ENCODE measurements at places on chromosomes 3 and 15.

DNA sequence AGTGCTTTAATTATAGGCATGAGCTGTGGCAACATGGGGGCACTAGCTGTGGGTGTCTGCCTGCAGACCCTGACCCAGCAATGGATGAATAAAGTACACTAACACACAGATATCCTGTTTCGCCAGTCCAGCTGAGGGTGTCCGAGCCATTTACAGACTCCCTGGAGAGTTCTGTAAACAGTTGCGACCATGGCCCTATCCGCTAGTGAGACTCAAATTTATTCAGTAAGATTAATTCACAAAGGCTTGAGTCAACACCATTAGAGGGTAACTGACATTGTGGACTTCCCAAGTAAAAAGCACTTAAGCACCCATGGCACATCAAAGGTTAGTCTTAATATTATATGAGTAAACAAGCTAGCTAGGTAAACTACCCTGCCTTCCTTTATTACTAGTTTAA is 161.6 kb downstream of the TBL1XR1 start:
- H3K36me3 ChIP-seq: no peaks in the 10 kb centered on the region
- H3K27me3 ChIP-seq: no peaks in the 10 kb centered on the region
- DNase-seq: no peak
- no peaks in the 10 kb centered on the region for H3K4me1 ChIP-seq

DNA sequence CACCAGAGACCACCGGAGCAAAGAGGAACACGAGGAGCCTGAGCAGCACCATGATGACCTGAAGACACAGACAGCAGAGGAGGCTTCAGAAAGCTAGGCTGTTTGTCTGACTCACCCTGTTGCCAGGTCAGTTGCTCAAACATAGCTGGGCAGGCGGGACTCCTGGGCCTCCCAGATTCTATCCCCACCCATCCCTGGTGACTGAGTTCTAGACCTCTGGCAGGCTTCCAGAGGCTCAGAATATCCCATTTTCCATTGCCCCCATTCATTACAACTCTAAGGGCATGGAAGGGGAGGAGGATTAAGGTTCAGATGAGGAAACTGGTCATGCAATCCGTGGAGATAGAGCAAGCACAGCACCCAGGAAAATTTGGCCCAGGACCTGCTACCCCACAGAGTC is at the start of gene CDHR4:
Gene CDHR4 (minus strand): TSS at position 113 of the 400 bp plus-strand sequence. CDS start 61 bp downstream, at position 52.
- H3K27ac ChIP-seq: no peak within 1 kb of the TSS
- H3K4me3 ChIP-seq: no peak within 1 kb of the TSS
- H3K4me1 ChIP-seq: no peaks in the 10 kb centered on the region
- no peak for DNase-seq
- H3K27me3 ChIP-seq: no peaks in the 10 kb centered on the region

GRCh38 chr3:140470962-140471361 is 206.9 kb upstream of the TRIM42 start:
- H3K36me3 ChIP-seq: no peaks in the 10 kb centered on the region
- H3K27ac ChIP-seq: no peak overlapping the region
- no peak for DNase-seq
- no peak overlapping the region for H3K4me3 ChIP-seq
- no peaks in the 10 kb centered on the region for H3K27me3 ChIP-seq

DNA sequence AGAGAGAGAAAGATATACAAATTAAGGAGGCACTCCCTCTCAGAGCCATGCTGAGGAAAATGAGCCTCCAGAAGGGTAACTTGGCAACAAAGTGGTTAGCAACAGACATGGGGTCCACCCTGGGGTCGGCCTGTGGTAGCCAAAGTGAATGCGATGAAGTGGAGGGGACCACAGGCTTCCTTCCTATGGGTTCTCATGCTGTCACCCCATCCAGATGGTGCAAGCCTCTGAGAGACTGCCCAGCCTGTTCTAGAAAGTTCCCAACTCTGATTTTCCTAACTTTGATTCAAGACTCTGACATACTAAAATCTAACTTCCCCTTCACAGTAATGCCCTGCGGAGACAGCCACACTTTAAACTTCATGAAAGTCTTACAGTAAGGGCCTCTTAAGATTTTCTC is 18.2 kb upstream of the LACTB start:
- H3K4me3 ChIP-seq: no peak overlapping the region
- H3K4me1 ChIP-seq: no peaks in the 10 kb centered on the region
- DNase-seq: no peak

- no peak overlapping the region for H3K4me3 ChIP-seq
- H3K36me3 ChIP-seq: no peaks in the 10 kb centered on the region
- H3K4me1 ChIP-seq: no peaks in the 10 kb centered on the region
Measured at GRCh38 chr3:183515968-183516851, 39.3 kb downstream of the KLHL6 start.

All from uterus (tissue), 4 donors.